AG09309 (cell line): ENCODE measurements at places on chromosomes 2 and 18.

GRCh38 chr18:33720133-33720532 is 142.1 kb downstream of the ASXL3 start:
- DNase-seq = no peak

- DNase-seq = no peak
Measured at GRCh38 chr18:13306583-13306982, 88.0 kb downstream of the LDLRAD4 start.

DNA sequence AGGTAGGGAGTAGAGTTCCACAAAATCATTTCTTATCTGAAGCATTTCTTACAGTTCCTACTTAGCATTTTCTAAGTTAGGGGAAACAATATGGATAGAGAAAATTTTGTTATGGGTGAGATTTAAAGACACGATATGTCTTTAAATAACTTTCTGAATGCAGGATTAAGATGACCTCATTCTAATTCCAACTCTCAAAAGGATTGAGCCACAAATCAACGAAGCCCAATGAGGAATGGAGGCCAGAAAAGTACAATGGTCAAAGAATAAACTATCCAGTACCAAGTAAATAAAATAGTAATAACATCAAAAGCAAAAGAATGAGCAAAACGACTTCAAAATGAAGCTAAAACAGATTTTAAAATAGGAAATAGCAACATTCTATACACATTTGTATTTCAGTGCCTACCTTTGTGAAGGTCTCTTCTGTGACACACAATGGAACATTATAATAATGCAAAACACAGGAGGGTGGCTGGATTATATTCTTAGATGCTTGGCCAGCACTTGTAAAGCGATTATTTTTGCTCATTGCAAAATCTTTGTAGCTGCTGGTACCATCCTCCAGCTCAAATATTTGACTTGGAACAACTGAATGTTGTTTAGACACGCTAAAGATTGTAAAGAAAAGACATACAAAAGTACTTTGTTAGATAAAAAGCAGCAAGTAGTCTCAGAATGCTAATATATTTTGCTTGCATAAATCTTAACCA is 33.8 kb downstream of the HNRNPLL start:
- DNase-seq = no peak

DNA sequence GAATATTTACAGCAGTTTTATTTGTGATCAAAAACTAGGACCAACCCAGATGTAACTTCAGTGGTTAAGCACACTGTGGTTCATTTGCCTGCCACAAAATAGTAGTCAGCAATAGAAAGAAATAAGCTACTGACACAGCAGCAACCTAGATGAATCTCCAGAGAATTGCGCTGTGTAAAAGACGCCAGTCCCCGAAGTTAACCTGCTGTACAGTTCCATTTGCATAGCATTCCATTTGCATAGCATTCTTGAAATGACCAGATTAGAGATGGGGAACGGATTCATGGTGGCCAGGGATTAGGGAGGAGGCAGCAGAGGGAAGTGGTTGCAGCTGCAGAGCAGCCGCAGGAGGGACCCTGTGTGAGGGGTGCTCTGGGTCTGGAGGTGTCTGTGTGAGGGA is 39.3 kb upstream of the NFATC1 start:
- DNase-seq = no peak

DNA sequence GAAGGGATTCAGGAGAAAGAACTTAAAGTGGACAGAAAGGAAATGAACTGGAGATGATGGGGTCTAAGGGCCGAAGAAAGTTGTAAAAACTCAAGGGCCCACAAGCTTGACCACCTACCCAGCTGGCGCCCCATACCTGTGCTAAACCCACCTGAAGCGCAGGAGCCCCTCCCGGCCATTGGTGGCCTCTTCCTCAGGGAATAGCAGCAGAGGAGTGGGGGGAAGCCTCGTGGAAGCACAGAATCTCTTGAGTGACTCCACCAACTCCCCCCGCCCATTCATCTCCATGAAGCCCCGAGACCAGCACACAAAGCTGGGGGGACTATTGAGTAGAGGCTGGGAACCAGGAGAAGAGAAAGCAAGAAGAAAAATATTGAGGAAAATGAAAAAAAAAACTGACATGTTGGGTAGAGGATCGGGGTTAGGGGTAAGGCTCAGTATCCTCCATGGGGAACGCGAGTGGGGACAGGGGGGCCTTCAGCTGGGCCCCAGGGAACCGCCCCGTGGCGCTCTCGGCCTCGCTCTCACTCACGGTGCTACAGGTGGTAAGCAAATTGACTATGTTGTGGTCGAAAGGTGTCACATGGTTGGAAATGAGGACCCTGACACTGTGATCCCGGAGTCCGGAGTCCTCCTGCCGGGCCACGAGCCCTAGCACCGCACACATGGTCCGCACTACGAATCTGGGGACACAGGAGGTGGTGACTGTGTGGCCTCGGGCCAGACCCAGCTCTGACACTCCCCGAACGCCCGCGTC is 728 bp downstream of the AUP1 start:
- DNase-seq = no peak
